8988T (cell line): ENCODE measurements at places on chromosomes 11 and 22.

DNA sequence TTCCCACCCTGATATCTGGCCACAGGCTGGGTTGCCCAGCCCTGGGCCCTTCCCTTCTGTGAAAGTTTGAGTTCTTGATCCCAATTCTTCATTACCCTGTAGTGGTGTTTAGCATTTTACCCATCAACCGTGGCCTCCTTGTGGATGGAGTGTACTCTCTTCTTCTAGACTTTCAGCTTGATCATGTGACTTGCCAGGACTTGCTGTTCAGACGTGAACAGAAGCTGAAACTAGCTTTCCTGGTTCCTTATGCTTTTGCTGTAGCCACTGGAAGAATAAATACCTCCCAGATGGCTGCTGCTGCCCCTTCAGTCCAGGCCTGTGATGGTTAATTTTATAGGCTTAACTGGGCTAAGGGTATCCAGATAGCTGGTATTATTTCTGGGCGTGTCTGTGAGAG, 32.7 kb upstream of the DAGLA start:
- no peak for DNase-seq

DNA sequence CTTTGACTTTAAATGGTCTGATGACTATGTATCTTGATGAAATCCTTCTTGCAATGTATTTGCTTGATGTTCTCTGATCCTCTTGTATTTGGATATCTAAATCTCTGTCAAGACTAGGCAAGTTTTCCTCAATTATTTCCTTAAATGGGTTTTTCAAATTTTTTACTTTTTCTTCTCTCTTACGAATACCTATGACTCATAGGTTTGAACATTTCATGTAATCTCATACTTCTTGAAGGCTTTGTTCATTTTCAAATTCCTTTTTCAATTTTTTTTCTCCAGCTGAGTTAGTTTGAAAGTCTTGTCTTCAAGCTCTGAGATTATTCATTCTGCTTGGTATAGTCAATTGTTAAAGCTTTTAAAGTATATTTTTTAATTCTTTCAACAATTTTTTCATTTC, 13.1 kb downstream of the OR10W1 start:
- DNase-seq, result no peak

DNA sequence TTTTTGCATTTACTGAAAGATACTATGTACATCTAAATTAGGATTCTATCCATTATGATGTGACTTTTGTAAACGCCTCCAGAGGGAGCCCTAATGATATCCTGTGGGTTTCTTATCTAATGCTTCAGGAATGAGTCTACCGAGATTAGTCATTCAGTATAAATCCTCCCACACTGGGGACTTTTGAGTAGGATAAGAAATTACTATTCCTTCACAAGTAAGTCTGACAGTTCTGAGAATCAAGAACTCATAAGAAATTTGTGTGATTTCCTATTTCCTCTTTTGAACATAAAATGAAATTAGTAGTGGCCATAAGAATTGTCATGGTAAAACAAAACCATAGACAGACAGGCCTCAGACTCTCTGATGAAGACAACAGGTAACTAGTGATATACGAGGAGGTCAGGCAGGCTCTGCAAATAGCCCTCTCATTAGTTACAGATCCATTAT, 10.0 kb upstream of the OR5M1 start:
- DNase-seq, result peak; percentile 35

DNA sequence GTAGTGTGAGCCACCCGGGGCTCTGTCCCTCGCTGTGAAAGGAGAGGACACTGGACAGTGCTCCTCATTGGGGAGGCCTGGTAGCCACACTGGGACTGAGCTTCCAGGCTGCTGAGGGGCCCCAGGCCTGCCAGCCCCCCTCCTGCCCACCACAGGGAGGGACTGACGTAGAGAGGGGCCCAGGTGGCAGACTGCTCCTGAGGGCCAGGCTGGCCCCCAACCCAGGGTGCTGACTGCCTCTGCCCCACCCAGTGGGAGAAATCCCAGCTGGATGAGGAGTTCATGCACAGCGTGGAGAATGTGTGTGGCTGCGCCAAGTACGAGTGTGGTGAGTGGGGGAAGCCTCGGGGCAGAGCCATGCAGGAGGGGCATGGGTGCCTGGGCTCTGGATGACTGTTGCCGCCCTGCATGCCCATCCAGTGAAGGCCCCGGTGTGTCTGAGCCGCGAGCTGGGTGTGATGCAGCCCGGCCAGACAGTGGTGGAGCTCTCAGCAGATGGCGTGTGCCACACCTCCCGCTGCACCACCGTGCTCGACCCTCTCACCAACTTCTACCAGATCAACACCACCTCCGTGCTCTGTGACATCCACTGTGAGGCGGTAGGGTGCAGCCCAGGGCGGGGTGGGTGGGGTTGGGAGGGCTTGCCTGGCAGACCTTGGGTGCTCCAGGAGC, 78.7 kb upstream of the MYOD1 start:
- DNase-seq, result no peak

GRCh38 chr11:99184146-99184545, 163.4 kb downstream of the CNTN5 start:
- DNase-seq, result no peak

- no peak for DNase-seq
Measured at GRCh38 chr11:114031967-114032320, 27.6 kb upstream of the ZBTB16 start.

- DNase-seq, result no peak
Measured at GRCh38 chr11:78231962-78232501, 43.3 kb downstream of the USP35 start.

GRCh38 chr11:88188251-88188931, 13.1 kb upstream of the RAB38 start:
- DNase-seq, result no peak

- no peak for DNase-seq
Measured at GRCh38 chr22:41813726-41814410, 13.4 kb downstream of the CCDC134 start.

DNA sequence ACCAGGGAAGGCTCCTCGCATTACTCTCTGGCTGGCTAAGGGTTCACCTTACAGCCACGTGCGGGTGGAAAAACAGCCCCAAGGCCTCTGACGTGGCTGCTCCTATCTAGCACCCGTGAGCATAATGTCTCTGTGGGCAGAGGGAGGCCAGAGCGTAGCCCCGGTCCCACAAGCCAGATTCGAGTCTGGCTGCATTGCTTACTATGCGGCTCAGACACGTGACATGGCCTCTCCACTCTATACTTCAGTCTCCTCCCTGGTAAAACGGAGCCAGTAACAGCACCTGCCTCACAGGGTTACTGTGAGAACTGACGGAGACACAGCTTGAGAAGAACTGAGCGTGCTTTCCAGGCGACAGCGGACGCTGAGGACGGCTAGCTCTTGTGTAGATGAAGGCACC, 105.8 kb upstream of the BID start:
- no peak for DNase-seq

DNA sequence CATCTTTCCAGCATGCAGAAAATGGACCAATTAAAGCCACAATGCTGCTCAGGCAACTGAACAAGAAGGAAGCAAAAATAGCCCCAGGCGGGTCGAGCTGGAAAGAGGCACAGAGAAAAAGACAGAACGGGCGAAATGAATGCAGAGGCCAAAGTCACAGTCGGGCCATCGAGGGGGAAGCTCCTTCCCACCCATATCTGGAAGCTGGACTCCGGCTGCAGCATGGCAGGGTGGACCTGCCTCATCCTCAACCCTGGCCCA, 58.6 kb upstream of the PRDM11 start:
- no peak for DNase-seq

DNA sequence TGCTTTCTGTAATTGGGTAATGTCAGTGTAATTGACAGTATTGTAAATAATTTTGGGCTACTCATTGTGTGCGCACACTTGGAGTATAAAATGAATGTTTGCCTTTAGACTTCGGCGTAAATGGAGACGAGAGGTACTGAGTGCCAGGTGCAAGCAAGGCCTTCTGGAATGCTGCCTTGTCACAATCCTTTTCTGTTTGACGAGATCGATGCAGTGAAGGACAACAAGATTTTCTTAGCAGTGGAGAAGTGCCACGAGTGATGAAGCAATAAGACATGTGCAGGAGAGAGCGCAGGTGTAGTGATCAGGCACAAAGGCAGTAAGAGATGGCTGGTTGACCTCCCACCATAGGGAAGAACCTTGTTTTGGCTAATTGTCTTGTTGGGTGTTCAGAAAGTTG, 67.5 kb downstream of the DDX10 start:
- no peak for DNase-seq

GRCh38 chr11:46387919-46388618, 3.5 kb downstream of the CHRM4 start:
- DNase-seq, result no peak

GRCh38 chr11:72840780-72841179, 26.6 kb downstream of the ATG16L2 start:
- DNase-seq, result no peak

GRCh38 chr11:81700076-81700475, 1033.6 kb downstream of the FAM181B start:
- DNase-seq, result no peak

GRCh38 chr11:12316432-12316831, 60.9 kb upstream of the PARVA start:
- DNase-seq, result no peak

DNA sequence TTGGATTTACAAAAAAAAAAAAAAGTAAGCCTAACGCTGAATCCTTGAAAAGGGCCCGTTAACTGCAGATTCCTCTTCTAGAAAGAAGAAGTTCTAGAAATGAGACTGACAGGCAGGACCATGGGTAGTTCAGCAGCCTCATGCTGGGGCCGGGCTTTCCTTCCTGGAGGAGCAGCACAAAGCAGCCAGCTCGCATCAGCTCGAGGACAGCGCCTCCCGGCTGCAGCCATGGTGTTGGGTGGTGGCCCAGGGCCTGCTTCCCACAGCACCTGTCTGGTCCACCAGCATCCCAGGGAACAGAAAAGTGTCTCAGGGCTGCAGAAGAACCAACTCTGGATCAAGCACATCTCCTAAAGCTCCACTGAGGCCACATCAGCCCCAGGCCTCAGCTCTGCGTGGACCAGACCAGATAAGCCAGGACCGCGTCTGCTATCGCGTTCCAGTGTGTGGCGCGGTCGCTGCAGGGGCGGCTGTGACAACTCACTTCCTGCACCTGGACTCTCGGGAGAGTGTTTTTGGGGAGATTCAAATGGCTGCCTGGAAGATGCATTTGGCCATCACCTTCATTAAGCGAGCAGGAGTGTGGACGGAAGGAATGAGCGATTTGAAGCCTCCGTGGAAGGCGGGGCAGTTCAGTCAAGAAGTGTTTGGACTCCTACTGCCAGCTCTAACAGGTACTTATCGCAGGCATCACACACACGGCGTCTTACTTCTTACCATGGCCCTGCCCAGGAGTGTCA, 53.5 kb downstream of the MYH9 start:
- DNase-seq, result no peak

DNA sequence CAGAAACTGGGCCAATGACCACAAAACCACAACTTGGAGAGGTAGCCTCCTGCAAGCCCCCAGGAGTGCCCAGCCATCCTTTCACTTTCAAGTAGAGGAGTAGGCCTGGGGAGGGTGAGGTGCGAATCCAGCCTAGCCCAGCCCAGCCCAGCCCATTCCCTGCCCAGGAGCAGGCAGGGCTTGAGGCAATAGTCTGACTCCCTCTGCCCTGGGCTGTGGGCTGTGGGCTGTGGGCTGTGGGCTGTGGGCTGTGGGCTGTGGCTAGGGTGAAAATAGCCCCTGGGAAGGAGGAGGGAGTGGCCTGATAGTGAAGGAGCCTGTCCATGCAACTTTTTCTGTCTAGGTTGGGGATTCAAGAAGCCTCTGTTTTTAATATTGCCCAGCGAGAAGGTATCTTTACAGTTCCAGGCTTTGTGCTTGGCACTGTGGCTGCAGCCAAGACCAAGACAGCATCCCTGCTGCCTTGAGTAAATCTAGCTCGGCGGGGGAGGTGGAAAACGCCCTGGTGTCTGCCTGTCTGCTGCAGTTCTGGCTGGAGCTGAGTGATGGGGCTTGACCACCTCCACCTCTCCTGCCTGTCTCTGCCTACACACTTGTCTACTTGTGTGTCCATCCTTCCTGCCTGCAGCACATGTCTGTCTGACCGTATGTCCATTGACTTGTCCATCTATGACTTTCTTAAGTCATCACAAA, 40.7 kb downstream of the LMO1 start:
- no peak for DNase-seq

- DNase-seq, result no peak
Measured at GRCh38 chr11:65785319-65786007, 1.4 kb upstream of the OVOL1 start.
